Fibroblast of skin of scalp (primary cell): ENCODE measurements at places on chromosomes 4 and X.

GRCh38 chr4:6241062-6241845 is 28.4 kb upstream of the WFS1 start:
- no peak for DNase-seq

- DNase-seq = no peak
Measured at GRCh38 chr4:84796394-84796793, 170.1 kb downstream of the WDFY3 start.

- no peak for DNase-seq
Measured at GRCh38 chr4:38818441-38818976, 13.9 kb upstream of the TLR1 start.

DNA sequence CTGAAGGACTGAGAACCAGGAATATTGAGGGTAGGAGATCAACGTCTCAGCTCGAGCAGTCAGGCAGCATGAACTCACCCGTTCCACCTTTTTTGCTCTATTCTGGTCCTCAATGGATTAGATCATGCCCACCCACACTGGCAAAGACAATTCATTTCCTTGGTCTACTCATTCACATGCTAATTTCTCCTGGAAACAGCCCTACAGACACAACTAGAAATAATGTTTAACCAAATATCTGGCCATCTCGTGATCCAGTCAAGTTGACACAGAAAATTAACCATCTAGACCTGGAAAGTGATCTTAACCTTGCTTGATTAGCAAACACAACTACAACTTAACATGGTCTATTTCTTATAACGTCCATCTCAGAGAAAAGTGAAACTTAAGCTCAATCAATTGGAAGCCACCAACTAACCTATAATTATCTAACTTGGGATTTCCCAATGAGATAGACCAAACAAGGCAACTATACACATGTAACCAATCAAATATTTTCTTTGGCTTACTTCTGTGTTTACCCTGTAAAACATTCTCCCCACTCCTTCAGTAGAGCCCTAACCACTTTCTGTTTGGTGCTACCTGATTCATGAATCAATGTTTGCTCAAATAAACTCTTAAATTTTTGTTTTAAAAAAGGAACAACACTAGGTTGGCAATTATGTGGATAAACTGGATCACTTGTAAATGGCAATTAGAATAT is 69.7 kb upstream of the MAMLD1 start:
- no peak for DNase-seq

DNA sequence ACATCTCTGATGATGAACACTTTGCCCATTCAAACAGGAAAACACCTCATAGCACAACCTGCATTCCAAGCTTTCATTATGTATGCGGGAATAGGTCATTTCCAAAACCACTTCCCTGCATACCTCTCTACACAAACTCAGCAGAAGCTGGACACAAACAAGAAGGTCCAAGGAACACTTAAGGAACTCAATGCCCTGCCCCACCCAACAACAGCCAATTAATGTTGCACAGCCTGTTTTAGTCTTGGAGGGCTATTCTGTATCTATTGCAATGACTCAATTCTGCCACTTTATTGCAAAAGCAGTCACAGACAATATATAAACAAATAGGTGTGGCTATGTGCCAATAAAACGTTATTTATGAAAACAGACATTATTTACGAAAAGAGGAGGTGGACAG is 16.7 kb downstream of the OPHN1 start:
- DNase-seq = no peak

GRCh38 chr4:173013232-173013930 is 155.2 kb upstream of the GALNT7 start:
- DNase-seq = peak; percentile 49

DNA sequence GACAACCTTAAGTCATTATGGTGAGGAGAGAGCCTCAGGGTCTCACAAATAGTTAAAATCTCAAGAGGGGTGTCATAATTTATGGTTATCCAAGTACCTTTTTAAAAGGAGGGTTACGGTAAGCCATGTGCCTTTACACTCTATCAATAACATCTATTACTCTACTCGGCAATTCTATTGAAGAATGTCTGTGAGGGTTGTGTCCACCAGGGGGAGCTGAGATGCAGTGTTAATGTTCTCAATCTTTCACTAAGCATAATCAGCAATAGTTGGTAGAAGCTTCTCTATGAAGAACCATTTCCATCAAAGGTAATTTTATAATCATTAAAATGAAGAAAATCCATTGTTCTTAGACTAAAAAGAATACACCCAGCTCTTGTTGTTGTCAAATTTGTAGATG is 457.4 kb downstream of the CENPC start:
- no peak for DNase-seq

- DNase-seq = peak; percentile 2
Measured at GRCh38 chr4:106914223-106914622, 121.9 kb downstream of the DKK2 start.

DNA sequence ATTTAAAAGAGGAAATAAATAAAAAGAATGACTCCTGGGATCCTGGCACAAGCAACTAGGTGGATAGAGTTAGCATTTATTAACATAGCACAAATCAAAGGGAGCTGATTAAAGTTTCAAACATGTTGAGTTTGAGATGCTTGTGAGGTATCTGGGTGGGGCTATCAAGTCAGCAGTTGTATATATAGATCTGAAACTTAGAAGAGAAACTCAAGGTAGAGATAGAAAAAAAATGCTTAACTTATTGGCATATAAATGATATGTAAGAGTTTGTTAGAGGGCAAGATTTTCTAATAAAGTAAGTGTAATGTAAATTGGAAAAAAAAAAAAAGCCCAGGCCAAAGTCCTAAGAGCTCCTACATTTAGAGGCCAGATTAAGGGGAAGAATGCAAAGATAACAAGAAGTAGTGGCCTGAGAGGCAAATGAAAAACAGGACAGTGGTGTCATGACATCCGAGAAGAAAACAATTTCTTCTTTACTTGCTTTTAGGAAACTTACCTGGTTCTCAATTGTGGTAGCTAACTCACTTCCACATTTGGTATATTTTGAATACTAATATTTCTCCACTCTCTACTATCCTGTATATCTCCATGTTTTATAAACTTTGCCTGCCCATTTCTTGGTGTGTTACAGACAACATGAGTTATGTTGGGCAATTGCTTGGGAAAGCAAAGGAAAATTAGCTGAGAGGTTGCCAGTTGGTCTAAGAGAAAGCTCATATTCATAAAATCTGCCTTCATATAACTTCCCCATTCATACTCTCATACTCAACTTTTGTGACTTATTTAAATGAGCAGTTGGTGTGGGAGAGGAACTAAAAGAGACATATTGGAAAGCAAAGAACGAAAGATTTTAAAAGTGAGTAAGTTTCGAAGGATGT is 169.2 kb downstream of the PARM1 start:
- no peak for DNase-seq

- no peak for DNase-seq
Measured at GRCh38 chr4:121408-122084, 2.8 kb upstream of the ZNF718 start.

DNA sequence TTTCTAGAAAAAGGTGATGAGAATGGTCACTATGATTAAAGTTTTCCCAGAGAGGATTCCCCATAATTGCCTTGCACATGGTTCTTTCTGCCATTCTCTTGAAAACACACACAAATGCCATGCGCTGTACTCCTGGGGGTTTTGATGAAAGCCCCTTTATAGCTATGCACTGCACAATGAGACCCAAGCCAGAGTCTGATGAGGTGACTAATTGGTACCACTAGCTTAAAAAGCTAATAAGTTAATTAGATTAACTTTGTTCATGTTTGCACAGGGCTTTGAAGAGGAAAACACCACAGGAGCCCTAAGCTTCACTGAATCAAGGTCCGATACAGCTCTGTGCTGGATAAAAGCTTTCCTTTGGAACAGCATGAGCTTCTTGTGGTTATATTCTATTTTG is 132.2 kb downstream of the NKX6-1 start:
- DNase-seq = no peak

GRCh38 chrX:101360390-101360789 is 11.8 kb upstream of the TIMM8A start:
- DNase-seq = no peak

DNA sequence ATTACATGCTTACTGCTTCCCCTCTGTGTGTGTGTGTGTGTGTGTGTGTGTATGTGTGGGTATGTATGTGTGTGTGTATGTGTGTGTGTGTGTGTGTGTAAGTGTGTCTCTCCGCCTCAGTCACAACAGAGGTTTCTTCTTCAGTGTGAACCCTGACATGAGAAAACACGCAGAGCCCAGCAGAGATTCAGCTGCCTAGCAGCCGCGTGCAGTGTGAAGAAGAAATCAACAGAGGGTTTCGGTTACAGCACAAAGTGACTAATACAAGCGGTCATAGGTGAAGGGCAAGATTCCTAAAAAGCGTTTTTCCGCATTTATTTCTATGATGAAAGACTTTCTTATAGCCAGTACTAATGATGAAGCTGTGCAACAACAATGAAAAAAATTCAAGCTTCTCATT is 55.3 kb upstream of the ZFP42 start:
- DNase-seq = peak; percentile 18

DNA sequence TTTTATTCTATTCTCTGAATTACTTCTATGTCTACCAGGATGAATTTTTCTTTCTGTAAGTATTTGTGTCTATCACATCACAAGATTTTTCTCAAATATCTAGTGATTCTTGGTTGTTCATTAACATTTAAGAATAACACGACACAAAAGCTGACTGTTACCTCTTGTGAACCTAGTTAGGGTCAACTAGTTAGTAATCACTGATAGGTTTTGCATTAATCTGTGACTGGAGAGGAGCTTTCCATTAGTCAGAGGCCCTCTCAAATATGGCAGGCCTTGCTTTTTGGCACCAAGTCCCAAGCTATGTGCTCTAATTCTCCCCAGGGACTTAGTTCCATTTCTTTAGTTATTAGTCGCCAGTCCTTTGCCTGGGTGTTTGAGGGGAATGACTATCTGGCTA is 259.2 kb downstream of the CFAP299 start:
- peak; percentile 7 for DNase-seq

GRCh38 chrX:40085714-40086113 is 12.0 kb downstream of the BCOR start:
- no peak for DNase-seq

- no peak for DNase-seq
Measured at GRCh38 chr4:129968778-129969177, 872.8 kb downstream of the C4orf33 start.

DNA sequence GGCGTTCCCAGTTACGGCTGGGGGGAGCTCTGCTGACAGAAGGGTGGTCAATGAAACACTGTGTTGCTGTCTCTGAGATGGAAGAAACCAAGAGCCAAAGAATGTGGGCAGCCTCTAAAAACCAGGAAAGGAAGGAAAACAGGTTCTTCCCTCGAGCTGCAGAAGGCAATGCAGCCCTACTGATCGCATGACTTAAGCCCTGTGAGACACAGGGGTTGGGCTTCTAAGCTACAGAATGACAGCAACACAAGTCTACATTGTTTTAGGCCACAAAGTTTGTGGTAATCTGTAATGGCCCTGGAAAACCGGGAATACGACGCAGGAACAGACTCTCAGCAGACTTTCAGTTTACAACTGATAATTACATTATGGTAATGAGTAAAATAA is 38.2 kb upstream of the MTNR1A start:
- DNase-seq = peak; percentile 11

DNA sequence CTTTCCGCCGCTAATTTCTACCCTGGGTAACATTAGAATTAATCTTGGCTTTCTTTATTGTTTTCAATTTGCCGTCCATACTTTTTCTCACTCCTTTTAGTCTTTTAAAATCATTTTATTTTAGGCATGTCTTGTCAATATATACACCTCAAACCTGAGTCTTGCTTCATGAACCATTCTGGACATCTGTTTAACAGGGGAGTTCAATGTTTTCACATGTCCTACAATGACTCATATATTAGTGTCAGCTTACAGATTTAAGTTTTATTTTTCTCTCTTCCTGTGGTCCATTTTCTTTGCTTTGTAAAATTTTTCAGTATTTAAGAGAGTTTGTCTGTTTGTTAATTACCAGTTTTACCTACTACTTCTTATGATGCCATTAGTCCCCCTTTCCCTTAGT is 89.5 kb downstream of the LCORL start:
- no peak for DNase-seq

DNA sequence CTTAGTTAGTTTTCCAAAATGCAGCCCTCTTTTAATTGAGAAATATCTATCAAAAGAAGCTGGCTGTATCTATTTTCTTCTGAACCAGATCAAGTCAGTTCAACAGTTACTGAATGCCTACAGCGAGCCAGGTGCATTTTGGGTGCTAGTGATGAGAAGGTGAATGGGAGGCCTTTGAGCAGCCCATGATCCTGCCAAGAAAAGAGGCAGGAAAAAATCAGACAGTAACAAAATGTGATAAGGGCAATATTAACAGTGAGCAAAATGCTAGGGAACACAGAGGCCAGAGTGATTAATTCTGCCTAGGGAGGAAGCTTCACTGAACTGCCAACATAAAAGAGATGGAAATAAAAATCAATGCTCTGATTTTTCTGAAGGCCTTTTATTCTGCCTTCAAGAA is 248.5 kb downstream of the SNCA start:
- no peak for DNase-seq

- peak; percentile 1 for DNase-seq
Measured at GRCh38 chr4:149203256-149204001, 612.2 kb downstream of the IQCM start.

DNA sequence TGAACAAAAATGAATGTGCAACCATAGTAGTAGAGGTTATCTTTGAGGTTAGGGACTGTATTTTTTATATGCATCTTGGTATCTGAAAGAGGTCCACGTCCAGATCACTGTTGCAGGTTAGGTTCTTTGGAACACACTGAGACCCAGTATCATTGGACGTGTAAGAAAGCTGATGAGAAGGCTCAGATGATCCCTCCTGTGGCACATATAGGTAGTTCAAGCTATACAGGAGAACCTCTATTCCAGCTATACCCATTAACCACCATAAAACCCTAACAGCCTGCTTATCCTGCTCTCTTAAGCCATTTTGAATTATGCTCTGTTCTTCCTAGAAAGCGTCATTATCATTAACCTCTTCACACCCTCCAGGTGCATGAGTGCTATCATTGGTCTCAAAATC is 930.7 kb upstream of the HS3ST1 start:
- no peak for DNase-seq

DNA sequence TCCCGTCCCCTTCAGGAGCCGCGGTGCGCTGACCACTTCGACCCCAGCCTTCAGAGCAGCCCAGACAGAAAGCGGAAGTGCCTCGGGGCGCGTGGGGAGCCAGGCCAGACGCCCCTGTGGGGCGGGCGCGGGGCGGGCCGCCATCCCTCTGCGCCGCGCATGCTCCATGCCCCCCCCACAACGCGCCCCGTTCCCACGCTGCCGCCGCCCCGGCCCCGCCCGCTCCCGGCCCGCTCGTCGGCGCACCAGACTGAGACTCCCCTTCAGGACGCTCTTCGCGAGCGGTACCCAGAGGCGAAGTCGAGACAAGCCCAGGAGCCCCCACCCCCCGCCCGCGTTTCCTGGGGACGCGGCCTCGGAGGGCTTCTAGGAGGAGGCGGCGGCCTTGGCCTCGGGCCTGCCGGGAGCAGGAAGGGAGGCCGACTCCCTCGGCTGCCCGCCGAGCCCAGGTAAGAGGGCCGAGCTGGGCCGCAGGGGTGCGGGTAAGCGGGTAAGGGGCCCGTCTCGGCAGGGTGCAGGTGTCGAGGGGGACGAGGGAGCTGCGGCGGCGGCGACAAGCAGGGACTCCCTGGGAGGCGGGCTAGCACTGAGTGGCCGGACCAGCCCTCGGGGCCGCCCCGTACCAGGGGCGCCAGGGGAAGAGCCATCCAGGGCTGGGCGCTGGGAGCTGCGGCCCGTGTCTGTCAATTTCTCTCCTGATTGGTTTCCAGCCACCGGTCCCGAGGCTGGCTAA is at the start of gene ZFP92:
ZFP92 (plus strand) TSS at position 218 of the 733 bp plus-strand sequence. CDS start 6,851 bp downstream, outside the sequence.
- DNase-seq = peak; percentile 2

- peak; percentile 54 for DNase-seq
Measured at GRCh38 chr4:173448608-173449379, 49.9 kb upstream of the SCRG1 start.

- peak; percentile 89 for DNase-seq
Measured at GRCh38 chr4:52959541-52959940, 97.4 kb downstream of the RASL11B start.
